ENCODE measurements at places on chromosomes 11 and 22. TPM values are rescaled to one million over a fixed set of nuclear protein-coding genes. Genes with fewer than 3 reads are reported as not detected.

Gene P2RY2
- 6.1 TPM for polyA plus RNA-seq

Gene C11orf52
- not detected for polyA plus RNA-seq

Gene NCR3LG1
- polyA plus RNA-seq, result 1.3 TPM

Gene PRG2
- not detected for polyA plus RNA-seq

Gene LRFN4
- polyA plus RNA-seq, result 44.7 TPM

Gene KRTAP5-8
- not detected for polyA plus RNA-seq

Gene SLC17A6
- not detected for polyA plus RNA-seq

Gene RIMBP3C
- polyA plus RNA-seq, result 0.24 TPM

Gene FAM76B
- polyA plus RNA-seq, result 11.4 TPM

Gene CEP57
- 19.9 TPM for polyA plus RNA-seq

Gene CREB3L1
- polyA plus RNA-seq, result 2.3 TPM

Gene TUBGCP6
- 14.2 TPM for polyA plus RNA-seq

Gene OR5A1
- polyA plus RNA-seq, result not detected

Gene SYCE3
- not detected for polyA plus RNA-seq

Gene PKDREJ
- polyA plus RNA-seq, result not detected

Gene TSSK2
- not detected for polyA plus RNA-seq

Gene MRGPRE
- not detected for polyA plus RNA-seq

Gene APOA5
- not detected for polyA plus RNA-seq

Gene TYR
- not detected for polyA plus RNA-seq

Gene TTLL8
- polyA plus RNA-seq, result not detected

Gene OR2D2
- not detected for polyA plus RNA-seq

Gene SLC7A4
- not detected for polyA plus RNA-seq

Gene MRGPRF
- polyA plus RNA-seq, result not detected

Gene OR5T3
- not detected for polyA plus RNA-seq

Gene NELL1
- not detected for polyA plus RNA-seq

Gene RIMBP3B
- polyA plus RNA-seq, result 0.24 TPM

Gene ACRV1
- polyA plus RNA-seq, result 0.13 TPM

Gene C1QTNF4
- not detected for polyA plus RNA-seq

Gene ARHGAP8
- 1.2 TPM for polyA plus RNA-seq

Gene SYNGR1
- polyA plus RNA-seq, result 14.5 TPM

Gene FAM111B
- 12.6 TPM for polyA plus RNA-seq

Gene GAL
- polyA plus RNA-seq, result 8.6 TPM

Gene BSX
- polyA plus RNA-seq, result not detected

Data from A549 (cell line).